ENCODE measurements at places on chromosomes 12 and 14.

- DNase-seq: no peak
Observed at GRCh38 chr14:72868500-72868899, 25.4 kb downstream of the DPF3 start.

DNA sequence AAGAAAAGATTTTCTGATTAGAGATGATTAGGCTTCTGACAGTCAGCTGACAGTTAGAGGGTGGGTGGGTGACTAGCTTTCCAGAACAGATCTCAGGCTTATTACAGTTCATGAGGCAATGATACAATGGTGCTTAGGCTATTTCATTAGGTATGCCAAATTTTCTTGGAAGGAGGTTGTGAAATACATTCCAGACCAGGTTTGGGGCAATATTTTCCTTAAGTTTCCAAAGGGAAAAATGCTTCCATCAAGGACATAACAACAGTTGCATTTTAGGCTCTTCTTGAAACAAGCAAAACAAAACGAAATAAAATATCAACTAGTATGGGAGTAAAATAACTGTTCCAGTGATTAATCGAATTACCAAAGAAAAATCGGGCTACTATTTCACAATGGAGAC, 59.3 kb upstream of the CNTN1 start:
- DNase-seq: no peak

- DNase-seq: no peak
Observed at GRCh38 chr12:67625004-67625403, 23.5 kb upstream of the DYRK2 start.

- DNase-seq: no peak
Observed at GRCh38 chr14:60616461-60616959, 32.8 kb downstream of the SIX1 start.

- peak; percentile 88 for DNase-seq
Observed at GRCh38 chr12:51898937-51899336, 8.4 kb upstream of the ACVRL1 start.

GRCh38 chr12:42704340-42704739, 114.8 kb upstream of the PRICKLE1 start:
- DNase-seq: no peak

- peak; percentile 96 for DNase-seq
Observed at GRCh38 chr14:94345344-94346064, 22.4 kb upstream of the SERPINA6 start.

DNA sequence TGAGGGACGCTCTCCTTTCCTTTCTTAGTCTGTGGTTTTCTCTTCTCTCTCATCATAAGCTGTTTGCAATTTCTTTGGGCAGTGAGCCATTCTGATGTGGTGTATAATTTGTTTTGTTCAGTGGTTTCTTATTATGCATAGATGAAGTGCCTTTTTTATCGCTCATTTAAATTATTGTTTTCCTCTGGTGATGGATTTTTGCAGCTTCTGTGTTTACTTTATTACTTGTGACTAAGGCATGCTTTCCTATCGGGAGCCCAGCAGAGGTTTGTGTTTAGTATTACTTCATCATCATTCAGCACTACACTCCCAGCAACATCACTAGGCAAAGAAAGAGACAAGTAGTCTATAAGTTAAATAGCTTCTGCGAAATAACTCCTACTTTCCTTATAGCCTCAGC, 586.6 kb upstream of the NOVA1 start:
- no peak for DNase-seq

GRCh38 chr12:39619316-39619659, 315 bp downstream of the ABCD2 start:
- DNase-seq: no peak

DNA sequence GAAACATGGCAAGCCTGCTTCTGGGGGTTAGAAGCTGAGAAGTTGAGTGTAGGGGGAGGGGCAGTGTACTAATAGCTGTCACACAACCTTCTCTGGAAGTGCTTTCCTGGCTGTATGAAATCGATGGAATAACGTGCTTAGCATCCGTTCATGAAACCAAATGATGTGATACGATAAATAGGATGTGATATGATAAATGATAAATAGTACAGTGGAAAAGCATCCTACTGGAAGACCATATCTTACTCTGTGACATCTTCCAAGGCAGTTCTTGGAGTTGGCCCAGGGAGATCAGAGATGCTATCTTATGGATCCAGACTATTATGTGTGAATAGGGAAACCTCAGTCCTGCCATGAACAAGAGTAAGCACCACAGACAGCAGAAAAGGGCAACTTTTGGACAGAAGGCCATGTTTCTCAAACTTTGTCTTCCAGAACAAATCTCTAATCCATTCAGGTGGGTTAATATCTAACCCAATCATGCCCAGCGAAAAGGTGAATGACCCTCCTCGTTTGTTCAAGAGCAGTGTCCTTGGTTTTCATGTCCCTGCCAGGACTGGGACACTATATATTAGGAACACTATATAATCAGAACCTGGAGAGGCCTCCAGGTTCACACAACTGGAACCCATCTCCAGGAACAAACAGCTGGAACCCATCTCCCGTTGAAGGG, at the start of gene ANG:
TSS of gene ANG (plus strand) at position 598 of the 673 bp plus-strand sequence. CDS start 4,801 bp downstream, outside the sequence.
- DNase-seq: no peak

GRCh38 chr14:94979891-94980290, 177.4 kb downstream of the DICER1 start:
- no peak for DNase-seq

- DNase-seq: no peak
Observed at GRCh38 chr12:132545955-132546354, 56.0 kb downstream of the FBRSL1 start.

GRCh38 chr12:64688219-64688618, 71.0 kb downstream of the GNS start:
- DNase-seq: no peak

DNA sequence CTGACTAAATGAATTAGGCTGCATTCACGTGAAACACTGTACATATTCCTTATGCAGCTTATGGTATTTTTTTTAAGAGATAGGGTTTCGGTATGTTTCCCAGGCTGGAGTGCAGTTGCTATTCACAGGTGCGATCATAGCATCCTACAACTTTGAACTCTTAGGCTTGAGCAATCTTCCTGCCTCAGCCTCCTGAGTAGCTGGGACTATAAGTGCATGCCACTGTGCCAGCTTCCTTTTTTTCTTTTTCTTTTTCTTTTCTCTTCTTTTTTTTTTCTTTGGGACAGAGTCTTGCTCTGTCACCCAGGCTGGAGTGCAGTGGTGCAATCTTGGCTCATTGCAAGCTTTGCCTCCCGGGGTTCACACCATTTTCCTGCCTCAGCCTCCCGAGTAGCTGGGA, 35.8 kb upstream of the SPPL3 start:
- DNase-seq: no peak

DNA sequence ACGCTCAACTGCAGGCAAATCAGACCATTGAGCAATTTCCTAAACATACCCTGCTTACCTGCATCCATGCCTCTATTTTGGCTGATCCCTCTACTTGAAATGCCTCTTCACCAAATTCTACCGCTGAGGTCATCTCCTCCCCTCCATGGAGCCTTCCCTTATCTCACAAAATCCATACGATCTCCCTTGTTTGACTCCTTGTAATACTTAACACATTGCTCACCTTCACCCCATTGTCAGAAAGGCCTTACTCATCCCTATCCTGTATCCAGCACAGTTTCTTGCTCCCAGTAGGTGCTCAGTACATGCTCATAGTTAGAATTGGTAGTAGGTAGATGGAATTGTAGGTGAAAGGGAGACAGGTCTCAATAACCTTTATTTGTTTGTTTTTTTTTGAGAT, 5.4 kb downstream of the DDN start:
- DNase-seq: no peak

DNA sequence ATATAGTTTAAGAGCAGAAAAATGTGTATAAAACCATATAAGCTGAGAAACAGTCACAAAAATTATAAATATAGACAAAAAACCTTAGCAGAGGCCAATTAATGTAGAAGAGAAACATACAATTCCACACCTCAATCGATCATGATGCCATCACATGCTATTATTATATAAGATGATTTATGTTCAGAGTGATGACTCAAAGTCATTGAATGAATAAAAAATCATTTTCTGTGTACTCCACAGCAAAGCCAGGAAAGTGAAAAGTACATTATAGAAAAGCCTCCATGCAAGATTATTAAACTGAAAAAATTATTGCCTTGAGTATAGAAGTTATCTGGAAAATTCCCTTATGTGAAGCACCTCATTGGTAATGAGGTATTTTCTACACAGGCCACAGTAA, 229.2 kb upstream of the PPFIA2 start:
- DNase-seq: no peak

GRCh38 chr12:77032406-77032805, 33.0 kb downstream of the E2F7 start:
- DNase-seq: peak; percentile 48

- no peak for DNase-seq
Observed at GRCh38 chr12:84329938-84330337, 582.7 kb downstream of the SLC6A15 start.

- DNase-seq: no peak
Observed at GRCh38 chr12:58252914-58253313, 311.5 kb downstream of the ATP23 start.

- DNase-seq: no peak
Observed at GRCh38 chr12:105221583-105222283, 14.2 kb downstream of the APPL2 start.

DNA sequence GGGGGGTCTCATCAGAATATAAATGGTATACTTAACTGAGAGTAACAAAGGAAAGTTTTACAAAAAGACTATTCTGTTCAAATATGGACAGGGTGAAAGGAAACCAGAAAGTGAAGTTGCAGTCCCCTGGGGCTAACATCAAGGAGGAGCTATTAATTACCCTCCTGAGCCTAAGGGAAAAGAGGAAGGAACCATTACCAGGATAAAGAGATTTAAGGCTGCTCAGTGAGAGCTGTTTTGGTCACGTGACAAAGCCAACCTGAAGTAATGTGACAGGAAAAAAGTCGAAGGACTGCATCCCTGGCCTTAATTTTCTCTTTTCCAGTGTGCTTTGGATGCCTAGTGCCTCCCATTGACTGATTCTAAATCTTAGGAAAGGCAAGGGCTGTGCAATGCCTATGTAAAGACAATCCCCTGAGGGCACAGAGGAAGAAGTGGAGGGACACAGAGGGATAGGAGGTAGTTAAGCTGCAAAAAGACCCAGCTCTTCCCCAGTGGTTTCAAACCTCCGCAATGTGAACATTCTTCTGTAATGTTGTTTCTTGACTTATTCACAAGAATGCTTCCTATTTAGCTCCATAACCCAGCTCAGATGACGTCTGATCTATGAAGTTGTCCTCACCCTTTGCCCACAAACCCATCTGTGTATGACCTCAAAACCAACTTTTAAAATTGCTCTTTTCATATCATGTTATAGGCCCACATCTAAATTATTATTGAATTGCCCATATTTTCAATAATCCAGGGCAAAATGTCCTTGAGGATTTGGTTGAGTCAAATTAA, 187.7 kb upstream of the DCN start:
- no peak for DNase-seq

- DNase-seq: peak; percentile 75
Observed at GRCh38 chr12:114665411-114666260, 18.3 kb downstream of the TBX3 start.

DNA sequence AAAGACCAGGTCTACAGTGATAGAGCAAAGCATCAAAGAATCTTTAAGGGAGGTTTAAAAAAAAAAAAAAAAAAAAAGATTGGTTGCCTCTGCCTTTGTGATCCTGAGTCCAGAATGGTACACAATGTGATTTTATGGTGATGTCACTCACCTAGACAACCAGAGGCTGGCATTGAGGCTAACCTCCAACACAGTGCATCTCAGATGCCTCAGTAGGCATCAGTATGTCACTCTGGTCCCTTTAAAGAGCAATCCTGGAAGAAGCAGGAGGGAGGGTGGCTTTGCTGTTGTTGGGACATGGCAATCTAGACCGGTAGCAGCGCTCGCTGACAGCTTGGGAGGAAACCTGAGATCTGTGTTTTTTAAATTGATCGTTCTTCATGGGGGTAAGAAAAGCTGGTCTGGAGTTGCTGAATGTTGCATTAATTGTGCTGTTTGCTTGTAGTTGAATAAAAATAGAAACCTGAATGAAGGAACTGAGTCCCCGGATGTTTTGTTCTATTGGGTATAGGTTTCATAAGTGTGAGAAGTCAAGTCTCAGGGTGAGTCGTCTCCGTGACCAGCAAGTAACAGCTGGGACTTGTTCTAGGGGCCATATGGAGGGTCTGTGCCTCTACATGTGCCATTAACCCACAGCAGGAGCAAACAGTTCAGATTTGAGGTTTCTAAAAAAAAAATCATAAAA, 9.3 kb downstream of the PEBP1 start:
- DNase-seq: no peak

DNA sequence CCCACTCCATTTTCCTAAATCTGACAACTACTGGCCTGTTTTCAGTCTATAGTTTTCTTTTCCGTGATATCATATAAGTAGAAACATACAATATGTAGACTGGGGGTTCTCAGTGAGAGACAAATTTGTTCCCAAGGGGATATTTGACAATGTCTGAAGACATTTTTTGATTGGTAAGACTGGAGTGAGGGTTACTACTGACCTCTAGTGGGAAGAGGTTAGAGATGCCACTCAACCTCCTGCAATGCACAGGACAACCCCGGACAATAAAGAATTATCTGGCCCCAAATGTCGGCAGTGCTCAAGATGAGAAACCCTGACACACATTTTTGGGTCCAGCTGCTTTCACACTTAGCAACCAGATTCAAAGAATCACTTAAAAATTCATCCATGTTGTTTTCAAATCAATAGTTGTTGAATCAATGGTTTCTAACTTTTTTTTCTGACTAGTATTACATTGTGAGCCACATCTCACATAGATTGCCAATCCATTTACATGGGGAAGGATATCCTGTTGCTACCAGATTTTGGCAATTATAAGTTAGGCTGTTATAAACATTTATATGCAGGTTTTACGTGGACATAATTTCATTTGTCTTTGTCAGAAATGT, 307.1 kb downstream of the RPL10L start:
- DNase-seq: peak; percentile 23

- DNase-seq: no peak
Observed at GRCh38 chr14:58677517-58677916, 39.8 kb downstream of the DACT1 start.

DNA sequence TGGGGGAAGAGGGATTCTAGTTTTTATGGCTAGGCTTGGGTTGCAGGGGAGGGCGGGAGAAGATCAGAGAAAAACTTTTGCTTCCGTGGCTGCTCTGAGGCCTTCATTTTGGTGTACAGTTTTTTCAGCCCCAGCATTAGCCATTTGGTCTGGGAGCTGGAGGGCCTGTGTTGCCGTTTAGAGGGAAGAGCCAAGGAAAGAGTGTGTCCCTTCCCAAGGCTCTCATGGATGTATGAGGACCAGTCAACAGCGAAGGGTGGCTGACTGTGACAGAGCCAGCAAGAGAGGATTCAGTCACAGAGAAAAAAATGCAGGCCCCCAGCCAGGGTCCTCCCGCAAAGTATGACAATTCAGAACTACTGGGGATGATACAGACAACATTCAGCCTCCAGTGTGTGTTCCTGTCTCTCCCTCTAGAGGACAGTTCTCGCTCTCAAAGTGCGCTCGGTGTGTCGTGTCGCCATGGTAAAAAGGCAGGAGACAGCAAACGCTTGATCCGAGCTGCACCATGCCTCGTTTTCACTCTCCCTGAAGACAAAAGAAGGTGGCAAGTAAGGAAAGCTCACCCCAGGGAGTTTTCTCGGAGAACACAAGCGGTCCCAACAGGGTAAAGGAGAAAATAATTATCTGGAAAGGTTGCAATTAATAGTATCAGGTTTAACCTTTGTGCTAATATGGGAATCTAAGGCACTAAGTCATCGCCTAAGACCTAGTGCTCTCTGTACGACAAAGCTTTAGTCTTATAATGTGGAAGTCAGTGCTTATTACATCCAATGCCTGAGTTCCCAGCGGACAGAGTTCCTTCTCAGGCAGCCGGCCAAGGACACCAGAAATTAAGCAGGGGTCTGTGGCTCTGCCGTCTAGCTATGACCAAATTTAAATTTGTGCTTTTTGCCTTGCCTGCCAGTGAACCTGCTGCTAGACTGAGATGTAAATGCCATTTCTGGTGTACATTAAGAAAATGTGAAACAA, 157.3 kb upstream of the PLXNC1 start:
- peak; percentile 67 for DNase-seq
